CD4-positive, alpha-beta T cell treated with Interleukin-4 for 4 hours (primary cell): ENCODE measurements at places on chromosomes 4 and X.

DNA sequence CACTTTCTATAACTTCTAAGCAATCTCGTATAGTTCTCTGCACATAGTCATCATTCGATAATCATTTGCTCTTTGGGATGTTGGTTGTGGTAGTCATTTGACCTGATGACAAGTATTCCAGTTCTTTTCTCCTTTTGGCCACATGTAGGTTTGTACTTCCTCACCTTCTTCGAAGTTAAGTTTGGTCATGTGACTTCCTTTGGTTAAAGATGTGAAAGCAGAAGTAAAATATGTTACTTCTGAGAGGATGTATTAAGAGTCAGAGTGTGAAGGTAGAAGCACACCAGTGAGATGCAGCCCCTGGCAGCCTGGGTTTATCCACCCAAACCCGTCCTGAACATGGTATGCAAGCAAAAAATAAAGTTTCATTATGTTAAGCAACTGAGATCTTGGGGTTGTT, 48.9 kb upstream of the ZNF518B start:
- no peak for DNase-seq

DNA sequence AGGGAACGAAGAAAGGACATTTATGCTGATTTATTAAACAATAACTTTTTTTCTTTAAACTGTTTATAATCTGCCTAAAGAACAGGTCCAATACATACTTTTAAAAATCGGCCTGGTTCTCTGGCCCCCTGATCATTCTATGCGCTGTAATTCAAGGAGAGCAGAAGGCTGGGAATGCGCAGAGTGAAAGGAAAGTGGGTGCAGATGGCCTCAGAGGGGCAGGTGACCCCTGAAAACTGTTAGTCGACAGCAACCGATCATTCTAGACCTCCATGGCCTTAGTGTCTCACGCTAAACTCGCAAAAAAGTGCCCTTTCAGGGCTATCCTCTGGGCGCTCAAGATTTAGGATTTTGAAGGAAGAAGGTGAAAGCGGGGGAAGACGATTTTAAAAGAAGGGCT, 2.2 kb downstream of the PDE5A start:
- no peak for DNase-seq

DNA sequence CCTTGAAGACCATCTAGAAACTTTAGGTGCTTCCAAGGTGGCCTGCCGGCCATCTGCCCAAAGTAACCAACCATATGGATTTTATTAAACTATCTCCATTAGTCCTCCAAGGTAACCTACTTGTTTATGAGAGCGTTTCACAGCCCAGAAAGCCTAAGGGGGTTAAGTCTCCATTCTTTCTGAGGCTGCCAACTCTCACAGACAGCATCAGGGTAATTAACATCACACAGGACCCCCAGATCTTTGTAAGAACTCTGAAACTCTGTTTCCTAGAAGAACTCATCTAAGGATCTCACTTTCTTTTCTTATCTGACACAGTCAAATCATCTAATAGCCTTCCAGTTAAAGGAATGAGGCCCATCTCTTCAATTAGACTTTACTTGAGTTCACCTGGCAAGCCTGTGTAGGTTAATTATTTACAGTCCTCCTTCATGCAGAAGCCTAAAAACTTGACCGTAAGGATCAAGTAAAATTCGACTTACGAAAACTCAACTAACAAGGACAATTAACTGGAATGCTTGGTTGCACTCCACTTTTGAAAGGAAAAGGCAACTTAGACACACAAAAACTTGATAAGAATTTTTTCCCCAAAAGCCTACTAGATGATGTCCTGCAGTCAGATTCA, 252.5 kb downstream of the GRIA3 start:
- DNase-seq, result no peak

GRCh38 chr4:177236886-177237285, 72.8 kb upstream of the NEIL3 start:
- DNase-seq, result no peak

- no peak for DNase-seq
Observed at GRCh38 chrX:24513416-24513815, 48.3 kb downstream of the PDK3 start.

DNA sequence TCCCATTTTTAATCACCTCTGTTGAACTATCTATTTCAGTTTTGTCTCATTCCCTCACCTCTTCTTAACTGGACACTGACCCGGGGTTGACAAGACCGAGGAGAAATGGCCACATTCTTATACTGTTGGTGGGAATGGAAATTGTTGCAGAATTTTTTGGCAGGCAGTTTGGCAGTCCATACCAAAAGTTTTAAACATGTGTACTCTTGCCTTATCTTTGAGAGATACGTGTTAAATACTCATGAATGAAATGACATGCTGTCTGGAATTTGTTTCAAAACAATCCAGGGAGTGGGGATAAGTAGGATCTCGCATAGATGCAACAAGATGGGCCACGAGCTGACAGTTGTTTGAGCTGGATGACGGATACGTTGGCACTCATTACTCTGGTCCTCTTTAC, 12.1 kb downstream of the FGFBP1 start:
- no peak for DNase-seq

DNA sequence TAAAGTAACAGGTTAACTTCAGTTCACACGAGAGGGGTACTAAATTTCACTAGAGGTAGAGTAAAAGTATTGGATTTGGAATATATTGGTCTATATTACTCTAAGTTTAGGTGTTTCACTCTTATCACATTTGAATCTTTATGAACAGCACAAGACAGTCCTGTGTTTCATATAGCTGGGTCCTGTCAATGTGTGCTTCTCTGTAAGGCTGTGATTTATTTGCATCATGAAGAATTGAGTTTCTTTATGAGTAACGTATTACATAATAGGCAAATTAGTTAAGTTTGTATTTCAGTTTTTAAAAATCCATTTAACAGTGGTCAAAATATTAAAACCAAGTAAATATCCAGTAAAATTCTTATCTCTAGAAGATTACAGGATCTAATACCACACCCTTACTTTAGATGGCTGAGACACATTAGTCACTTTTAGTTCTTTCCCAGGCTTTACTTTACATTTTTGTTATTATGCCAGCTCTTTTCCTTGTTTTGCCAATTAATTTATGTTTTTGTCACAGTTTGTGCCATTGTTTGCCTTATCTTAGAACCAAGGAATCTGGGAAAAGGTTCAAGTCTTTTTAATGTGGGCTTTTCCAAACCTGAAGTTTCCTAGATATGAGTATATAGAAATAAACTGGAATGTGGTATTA, 32.1 kb downstream of the NUDT6 start:
- DNase-seq, result no peak

GRCh38 chr4:72006586-72006985, 25.2 kb upstream of the NPFFR2 start:
- no peak for DNase-seq

- DNase-seq, result no peak
Observed at GRCh38 chrX:153509592-153509991, 7.8 kb upstream of the ATP2B3 start.

- DNase-seq, result no peak
Observed at GRCh38 chr4:185713272-185713671, 98.7 kb downstream of the SORBS2 start.

GRCh38 chrX:153649915-153650782, 3.1 kb downstream of the DUSP9 start:
- no peak for DNase-seq

- DNase-seq, result no peak
Observed at GRCh38 chr4:57424232-57424897, 314.2 kb upstream of the IGFBP7 start.

GRCh38 chrX:104211187-104211586, 43.5 kb downstream of the ESX1 start:
- no peak for DNase-seq

- DNase-seq, result no peak
Observed at GRCh38 chrX:110012818-110013485, 10.0 kb downstream of the TMEM164 start.

GRCh38 chr4:60757986-60758680, 442.0 kb upstream of the ADGRL3 start:
- no peak for DNase-seq

- no peak for DNase-seq
Observed at GRCh38 chr4:110124711-110125110, 73.7 kb downstream of the ELOVL6 start.

DNA sequence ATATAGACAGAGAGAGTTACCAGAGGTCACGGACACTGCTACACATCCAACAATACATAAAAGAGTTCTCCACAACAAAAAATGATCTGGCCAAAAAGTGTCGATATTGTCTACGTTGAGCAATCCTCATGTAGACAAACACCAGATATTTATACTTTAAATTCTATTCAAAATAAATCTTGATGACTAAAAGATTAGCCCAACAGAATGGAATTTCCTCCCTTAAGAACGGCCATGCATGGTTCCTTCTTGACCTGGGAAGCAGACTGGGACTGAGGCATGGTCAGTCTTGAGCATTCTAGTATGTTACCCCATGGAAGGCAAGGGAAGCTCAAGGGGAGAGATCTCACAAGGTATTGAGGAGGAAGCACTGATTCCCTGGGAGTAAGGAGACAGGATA, 43.5 kb downstream of the LHFPL1 start:
- DNase-seq, result no peak

- DNase-seq, result no peak
Observed at GRCh38 chrX:46407753-46408130, 137.5 kb downstream of the ZNF674 start.

DNA sequence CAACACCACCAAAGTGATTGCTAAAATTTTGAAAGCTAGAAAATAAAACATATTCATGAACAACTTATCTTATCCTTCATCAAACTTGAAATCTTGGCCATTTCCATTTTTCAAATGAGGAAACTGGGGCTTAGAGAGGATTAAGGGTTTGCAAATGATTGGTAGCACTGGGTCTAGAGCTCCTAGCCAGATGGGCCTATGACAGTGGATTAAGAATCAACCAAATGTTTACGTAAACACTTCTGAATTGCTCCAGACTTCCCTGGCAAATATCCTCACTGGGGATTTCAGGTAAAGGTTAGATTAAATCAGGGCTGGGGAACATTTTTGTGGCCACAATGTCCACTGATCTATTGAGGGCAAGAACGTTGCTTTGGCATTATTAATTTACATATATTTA, 241.2 kb downstream of the ANK2 start:
- DNase-seq, result no peak

DNA sequence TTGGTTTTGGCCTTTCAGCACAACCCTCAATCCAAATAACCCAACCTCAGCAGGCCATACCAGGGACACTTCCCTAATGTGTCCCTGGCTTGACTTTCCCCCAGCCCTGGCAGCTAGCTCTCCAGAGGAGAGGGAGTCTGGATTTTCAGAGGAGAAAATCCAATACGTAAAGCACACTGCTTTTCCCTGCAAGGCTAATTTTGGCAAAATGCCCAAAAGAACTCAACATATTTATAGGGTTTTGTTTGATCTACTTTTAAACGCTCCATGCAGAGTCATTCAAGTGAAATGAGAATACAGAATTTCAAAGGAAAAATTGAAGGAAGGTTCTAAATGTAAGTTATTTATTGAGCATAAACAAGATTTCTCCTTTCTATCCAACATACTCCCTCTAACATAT, 167.2 kb downstream of the SH3KBP1 start:
- DNase-seq, result no peak

DNA sequence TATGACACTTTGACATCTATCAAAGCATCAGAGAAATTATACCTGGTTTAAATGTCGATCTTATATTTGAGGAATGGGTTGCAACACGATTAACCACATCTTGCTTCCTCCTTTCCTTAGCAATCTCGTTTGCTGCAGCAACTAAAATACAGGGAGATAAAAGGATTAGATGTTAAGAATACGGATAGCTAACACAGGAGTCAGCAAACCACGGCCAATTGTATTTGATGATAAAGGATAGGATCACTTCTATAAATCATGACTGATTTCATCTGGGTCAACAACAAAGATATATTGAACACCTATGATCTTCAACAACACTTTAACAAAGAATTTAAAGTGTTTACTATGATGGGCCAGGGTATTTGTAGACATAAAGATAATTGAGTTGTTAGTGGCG, 5.0 kb downstream of the MAP7D3 start:
- DNase-seq, result no peak

DNA sequence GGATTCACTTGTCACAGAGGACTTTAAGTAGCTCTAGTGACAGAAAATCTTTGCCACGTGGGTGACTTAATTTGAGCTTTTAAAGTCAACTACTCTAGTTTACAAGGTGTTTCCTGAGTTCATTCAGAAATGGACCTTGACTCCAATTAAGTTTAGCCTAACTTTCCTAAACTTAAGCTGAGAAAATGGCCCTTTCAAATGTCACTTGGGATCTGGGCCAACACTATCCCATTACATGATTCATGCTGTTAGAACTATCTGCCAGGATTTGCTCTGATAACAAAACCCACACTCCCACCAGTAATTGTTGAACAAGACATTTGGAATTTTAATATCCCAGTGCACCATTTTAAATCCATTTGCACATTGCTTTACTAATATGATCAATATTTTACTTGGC, 40.8 kb downstream of the C4orf46 start:
- DNase-seq, result no peak

DNA sequence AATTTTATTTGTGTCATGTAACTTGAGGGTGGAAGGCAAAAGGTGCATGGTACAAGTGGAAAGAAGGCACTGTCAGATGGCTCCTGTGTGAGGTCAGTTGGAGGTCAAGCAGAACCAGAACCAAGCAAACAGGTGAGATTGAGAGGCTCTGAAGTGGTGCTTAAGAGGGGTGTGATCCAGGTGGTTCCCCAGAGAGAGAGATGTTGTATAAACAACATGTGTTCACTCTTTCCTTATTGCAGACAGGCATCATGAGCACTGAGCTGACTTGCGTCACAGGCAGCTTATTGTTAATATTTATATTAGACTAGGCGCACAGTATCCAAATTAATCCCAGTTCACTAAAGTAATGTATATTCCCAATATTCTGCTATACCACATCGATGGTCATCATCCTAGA, 56.8 kb downstream of the CXCL13 start:
- no peak for DNase-seq

DNA sequence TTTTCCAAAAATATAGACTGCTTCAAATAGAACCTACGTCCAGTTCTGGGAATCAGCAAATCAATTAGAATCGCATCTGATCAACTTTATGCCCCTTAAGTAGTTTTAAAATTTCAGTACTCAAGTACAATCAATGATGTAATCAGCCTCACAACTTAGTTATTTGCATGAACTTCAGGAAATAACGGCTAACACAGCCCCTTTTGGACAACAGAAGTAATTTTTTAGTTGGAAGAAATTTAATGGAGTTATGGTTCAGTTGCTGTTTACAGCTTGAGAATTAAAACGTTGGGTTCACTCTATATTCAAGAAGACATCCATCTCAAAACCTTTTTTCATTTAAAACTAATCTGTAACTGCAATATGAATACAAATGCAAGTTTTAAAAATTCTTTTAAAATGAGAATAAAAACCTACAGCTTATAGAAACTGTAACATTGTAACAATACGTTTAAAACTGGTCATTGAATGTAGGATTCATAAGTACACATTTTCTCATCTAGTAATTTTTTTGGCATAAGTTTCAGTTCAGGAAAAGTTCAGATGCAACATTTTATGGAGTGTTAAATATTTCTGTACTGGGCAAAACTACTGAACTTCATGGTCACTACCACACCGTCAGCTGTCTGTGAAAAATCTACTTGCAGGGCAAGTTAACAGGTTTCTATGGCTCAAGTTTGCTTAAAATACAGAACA, 956 bp downstream of the TAPT1 start:
- peak; percentile 31 for DNase-seq
